ENCODE measurements at places on chromosomes 4 and X.

DNA sequence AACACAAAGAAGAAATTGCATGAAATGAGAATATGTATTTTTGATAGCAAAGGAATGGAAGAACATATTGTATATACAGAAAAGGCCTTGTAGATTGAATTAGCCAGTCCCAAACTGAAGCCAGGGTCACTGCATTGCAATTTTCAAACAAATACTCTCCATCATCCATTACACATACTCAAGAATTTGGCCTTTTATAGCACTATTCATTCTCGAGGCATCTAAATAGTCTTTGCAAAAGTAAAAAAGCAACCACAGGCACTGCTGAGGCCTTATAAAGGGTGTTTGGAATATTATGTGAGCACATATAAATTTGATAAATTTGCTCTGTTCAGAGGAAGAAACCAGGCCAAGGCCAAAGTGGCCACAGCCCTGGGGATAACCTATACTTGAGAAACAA is 123.0 kb downstream of the ZNF827 start:
- DNase-seq = no peak

- DNase-seq = no peak
Measured at GRCh38 chr4:73539386-73539785, 57.8 kb downstream of the AFM start.

GRCh38 chr4:121685257-121685656 is 11.5 kb downstream of the ANXA5 start:
- DNase-seq = no peak

- no peak for DNase-seq
Measured at GRCh38 chr4:185958094-185958747, 110.7 kb upstream of the TLR3 start.

GRCh38 chr4:143668930-143669552 is 31.4 kb downstream of the FREM3 start:
- no peak for DNase-seq

GRCh38 chr4:106893903-106894302 is 142.2 kb downstream of the DKK2 start:
- no peak for DNase-seq

GRCh38 chr4:185238215-185238681 is 28.9 kb downstream of the SNX25 start:
- no peak for DNase-seq
